ENCODE measurements at places on chromosomes 12 and 14.

- no peak for DNase-seq
Measured at GRCh38 chr12:92602930-92603623, 99.7 kb upstream of the PLEKHG7 start.

- no peak for DNase-seq
Measured at GRCh38 chr14:60106339-60106738, 14.6 kb downstream of the PCNX4 start.

- DNase-seq: no peak
Measured at GRCh38 chr12:116416166-116416565, 138.7 kb upstream of the MED13L start.

- no peak for DNase-seq
Measured at GRCh38 chr12:84704856-84705255, 207.7 kb downstream of the SLC6A15 start.

DNA sequence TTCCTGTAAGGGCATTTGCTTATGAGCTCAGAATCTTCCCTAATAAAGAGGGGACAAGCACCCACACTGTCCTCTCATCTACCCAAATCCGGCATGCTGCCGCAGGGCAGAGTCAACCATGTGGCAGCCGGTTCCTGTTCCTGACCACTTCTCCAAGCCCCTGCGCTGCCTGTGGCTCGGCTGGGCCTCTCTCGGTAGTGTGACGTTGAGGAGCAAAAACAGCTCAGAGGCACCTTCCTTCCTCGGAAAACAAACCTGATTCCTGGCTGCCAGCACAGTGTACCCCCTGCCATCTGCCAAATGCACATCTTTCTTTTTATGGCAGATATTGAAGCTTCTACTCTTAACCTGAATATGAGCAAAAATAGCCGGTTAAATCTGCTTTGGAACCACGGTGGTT is 50.5 kb downstream of the CFAP251 start:
- no peak for DNase-seq

DNA sequence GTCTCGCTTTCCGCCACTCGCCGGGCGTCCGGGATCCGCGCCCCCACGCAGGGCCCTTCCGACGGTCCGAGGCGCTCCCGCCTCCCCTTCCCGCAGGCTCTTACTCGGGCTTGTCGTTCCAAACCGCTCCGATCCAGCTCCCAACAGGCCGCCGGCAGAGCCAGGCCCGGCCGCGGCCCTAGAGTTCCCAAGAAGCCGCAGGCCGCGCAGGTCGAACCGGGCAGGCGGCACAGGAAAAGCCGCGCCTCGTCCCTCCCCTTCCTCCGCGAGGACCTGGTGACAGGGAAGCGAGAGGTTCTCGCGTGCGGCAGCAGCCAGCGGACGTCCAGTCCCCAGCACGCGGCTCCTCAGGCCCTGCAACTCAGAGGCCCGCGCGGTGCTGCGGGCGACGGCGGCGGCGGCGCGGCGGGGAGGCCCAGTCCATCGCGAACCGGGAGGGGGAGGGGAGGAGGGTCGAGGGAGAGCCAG is 272 bp downstream of the HECTD1 start:
- peak; percentile 82 for DNase-seq

GRCh38 chr12:57875753-57876547 is 29.4 kb upstream of the CTDSP2 start:
- DNase-seq: no peak

GRCh38 chr12:131755305-131756113 is 44.6 kb downstream of the SFSWAP start:
- no peak for DNase-seq

DNA sequence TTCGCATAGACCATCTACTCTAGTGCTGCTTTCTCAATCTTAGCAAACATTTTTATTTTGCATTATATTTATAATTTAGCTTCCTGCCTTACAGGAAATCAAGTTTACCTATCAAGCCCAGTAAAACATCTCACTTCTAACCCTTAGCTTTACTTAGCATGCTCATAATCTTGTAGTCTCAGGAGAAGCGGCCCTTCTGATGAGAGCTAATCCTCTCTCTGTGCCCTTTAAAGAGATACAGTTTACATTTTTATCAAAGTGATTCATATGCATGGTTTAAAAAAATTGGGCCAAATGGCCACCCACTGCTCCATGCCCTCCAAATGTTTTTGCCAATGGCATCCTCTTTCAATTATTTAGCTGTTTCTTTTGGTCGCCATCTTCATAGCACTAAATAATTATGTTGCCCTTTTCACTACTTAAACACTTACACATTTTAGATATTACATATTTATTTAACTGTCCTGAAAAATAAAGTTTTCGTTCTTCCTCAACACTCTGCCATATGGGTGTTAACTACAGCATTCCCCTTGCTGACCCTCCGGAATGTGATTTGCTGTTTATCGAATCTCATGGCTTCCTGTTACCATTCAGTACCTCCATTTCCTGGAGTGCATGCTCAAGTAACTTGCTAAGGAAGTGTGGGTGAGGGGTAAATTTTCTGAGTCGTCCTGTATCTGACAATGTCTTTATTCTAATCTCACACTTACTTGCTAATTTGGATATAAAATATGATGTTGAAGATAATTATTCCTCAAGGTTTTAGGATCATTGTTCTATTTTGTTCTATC is 29.3 kb downstream of the YLPM1 start:
- no peak for DNase-seq

DNA sequence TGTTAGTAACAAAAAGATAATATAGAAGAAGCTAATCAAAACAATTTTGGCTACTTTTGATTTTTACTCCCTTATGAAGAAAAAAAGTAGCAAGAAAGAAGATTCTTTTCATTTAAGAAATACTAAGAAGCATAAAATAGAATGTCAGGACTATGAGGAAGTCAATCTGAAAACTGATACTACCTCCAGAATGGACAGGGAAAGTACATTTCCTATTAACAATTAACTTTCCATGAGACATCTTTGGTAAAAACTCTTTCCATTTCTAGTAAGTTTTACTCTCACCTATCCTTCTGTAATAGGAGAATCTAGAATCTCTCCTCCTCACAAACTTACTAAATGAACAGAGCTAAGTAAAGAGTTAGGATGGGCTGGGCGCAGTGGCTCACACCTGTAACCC is 51.3 kb upstream of the NPFF start:
- no peak for DNase-seq

GRCh38 chr14:79805636-79806035 is 405.7 kb downstream of the DIO2 start:
- DNase-seq: no peak

- DNase-seq: no peak
Measured at GRCh38 chr14:62093736-62094135, 331.5 kb downstream of the SNAPC1 start.

- DNase-seq: no peak
Measured at GRCh38 chr14:104244221-104245011, 106.0 kb downstream of the KIF26A start.

GRCh38 chr14:54488318-54488645 is 498 bp downstream of the GMFB start:
- DNase-seq: no peak

DNA sequence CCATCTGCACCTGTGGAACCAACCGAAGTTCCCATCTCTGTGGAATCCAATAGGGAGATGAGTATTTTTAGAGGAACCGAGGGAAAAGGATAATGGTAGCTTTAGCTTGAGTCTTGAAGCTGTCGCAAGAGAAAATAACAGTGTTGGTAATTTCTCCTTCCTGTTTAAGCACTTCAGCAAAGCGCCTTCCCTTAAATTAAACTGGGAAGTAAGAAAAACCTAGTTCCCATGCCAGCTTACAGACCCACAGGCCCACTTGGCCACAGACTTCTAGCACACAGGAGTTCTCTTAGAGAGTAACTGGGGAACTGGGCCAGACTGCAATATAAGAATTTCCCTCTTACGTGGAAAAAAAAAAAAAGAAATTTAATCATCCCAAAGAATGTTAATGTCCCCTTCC is 223.8 kb downstream of the EFCAB11 start:
- DNase-seq: no peak

GRCh38 chr14:69002069-69002468 is 23.0 kb upstream of the ACTN1 start:
- no peak for DNase-seq

DNA sequence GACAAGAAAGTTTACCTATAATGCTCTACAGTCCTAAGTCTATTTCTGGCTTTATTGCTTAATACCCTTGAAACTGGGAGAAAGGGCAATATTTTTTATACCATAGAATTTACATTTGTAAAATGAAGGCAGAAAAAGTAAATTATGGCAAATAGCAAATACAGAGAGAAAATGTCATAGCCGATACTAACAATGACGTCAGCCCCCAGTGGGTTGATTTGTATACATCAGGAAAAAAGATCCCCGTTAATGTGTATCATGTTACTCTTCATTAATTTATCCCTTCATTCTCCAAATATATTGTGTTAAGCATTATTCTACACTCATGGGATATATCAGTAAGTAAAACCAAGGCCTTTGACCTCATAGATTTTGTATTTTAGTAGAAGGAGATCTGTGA is 445.1 kb upstream of the SYT1 start:
- DNase-seq: no peak

- no peak for DNase-seq
Measured at GRCh38 chr14:105844810-105845724, 318.7 kb downstream of the TMEM121 start.

- no peak for DNase-seq
Measured at GRCh38 chr14:24314377-24315193, 3.3 kb downstream of the LTB4R start.

DNA sequence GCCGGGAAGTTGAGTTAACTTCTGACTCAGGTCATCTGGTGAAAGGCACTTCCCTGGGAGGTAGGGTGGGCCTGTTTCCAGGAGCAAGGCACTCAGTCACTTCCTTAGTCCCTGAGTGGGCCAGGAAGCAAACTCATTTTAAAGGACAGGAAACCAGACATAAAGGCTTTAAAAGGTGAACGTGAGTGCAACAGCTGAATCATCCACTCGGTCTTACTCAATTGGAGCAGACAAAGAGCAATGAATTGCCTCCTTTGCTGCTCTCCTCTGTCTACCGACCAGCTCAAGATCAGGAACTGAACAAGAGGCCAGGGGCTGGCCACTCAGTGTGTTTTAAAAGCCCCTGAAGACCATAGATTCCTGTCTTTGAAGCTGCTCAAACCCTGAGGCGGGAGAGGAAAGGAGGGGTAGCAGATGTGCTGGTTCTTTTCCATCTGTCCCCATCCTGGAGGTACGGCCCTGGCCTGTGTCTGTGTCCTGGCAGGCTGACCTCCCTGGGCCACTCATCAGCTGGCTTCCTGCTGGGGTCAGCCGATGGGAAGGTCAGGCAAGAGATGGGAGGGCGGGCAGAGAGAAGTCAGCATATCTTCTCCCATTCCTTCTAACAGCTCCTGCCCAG is 148.9 kb downstream of the PPM1H start:
- no peak for DNase-seq

DNA sequence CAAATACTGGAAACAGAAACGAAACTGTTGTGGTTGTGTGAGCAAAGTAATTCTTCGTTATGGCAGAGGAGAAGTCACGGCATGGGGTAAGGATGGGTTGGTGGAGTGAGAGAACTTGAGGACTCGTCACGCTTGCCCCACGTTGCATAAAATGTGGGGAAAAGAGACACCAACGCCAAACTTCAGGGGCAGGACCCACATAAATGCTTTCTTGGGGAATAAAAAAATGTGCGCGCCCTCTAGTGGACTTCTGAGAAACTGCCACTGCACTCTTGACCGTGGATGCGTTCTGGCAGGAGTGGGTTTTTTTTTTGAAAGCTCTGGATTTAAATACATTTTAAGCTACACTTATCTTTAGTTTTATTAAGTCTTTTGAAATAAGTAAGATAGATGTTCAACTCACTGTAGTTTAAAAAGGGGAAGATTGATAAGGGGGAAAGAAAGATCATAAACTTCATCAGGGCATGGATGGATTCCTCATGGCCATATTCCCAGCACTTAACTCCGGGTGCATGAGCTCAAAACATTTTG is 4.1 kb upstream of the IGF1 start:
- DNase-seq: peak; percentile 39

- no peak for DNase-seq
Measured at GRCh38 chr12:69929531-69929930, 104.5 kb downstream of the MYRFL start.

- no peak for DNase-seq
Measured at GRCh38 chr12:124557518-124558223, 9.7 kb downstream of the NCOR2 start.

DNA sequence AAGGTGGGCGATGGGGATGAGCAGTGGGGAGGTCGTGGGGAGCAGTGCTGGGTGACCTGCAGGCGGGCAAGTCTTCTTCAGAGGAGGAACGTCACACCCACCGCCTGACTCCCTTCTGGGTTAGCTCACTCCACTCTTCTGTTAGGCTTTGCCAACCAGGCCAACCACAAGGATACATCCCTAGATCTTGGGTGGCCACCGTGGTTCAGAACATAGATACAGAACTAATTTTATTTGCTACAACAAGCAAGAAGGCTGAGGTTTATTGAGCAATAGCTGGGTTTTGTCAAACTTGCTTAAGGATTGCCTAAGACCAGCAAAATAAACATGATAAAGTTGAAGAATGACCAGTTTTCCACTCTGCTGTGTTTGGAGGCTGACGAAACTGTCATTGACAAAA is 109.4 kb downstream of the DACT1 start:
- DNase-seq: no peak

Measured in omental fat pad (tissue), 4 donors.